ENCODE measurements at places on chromosomes 12 and 14.

DNA sequence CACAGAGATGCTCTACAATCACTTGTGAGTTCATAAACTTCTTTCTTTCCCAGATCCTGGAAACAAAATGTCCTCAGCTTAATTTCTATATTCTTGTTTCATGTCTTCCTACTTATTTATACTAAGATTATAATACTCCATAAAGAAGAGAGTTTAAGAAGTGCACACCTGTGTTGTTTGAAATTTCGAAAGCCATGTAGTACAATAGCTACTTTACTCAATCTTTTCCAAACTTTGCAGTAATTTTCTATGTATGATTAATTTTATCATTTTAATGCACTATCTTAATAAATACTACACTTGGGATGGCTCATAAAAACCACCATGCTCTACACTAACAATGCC is 300 bp upstream of the TTC5 start:
- no peak for DNase-seq

- DNase-seq: no peak
These were observed 749 bp downstream of the AKAP3 start for GRCh38 chr12:4648104-4648500.

DNA sequence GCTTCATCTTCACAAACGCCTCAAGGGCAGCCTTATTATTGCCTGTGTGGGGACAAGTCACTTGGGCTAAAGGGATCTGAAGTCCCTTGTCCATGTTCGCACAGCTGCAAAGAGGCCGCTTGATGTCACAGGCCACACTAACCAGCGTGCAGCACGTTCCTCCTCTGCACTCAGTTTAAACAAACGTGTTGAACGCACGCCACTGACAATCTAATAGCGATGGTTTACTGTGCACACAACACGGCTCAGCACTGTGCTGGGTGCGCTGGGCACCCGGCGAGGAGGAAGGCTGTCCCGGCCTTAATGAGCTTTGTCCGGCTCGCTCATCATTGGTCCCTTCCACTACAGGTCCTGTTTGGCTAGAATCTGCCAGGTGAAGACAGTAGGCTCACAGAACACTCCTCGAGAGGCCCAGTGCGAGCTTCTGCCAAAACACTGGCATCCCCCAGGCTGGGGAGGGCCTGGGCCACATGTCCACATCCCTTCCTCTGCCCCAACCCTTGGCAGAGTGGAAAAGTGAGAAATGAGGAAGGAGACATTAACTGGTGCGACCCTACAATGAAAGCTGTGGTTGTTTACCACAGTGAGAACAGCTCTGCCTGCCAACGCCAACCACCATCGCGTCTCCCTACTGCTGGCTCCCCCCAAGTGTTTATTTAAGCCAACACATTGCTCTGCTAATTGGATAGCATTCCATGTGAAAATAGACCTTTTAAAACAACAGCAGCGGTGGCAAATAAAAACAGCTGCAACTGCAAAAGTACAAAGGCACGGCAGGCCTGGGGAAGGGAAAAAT is 113.2 kb downstream of the RBM19 start:
- DNase-seq: no peak

- DNase-seq: no peak
These were observed 1.3 kb upstream of the RD3L start for GRCh38 chr14:103943673-103944072.

GRCh38 chr12:110112335-110112660 is 11.9 kb upstream of the IFT81 start:
- DNase-seq: no peak

DNA sequence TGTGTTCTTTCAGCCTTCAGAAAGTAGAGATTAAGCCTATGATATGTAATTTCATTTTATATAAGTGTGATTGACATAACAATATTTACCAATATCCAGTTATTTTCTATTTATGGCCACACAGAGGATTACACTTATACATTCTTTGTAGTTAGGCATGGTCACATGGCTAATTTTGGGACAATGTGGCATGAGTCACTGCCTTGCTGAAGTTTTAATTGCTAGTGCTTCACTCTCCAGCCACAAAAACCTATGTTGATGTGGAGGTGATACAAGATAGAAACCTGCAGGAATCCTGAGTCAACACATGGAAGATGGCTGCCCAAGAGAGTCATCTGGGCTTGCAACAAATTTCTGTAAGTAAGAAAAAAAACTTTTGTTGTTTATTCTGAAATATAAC is 17.0 kb downstream of the CLEC14A start:
- no peak for DNase-seq

DNA sequence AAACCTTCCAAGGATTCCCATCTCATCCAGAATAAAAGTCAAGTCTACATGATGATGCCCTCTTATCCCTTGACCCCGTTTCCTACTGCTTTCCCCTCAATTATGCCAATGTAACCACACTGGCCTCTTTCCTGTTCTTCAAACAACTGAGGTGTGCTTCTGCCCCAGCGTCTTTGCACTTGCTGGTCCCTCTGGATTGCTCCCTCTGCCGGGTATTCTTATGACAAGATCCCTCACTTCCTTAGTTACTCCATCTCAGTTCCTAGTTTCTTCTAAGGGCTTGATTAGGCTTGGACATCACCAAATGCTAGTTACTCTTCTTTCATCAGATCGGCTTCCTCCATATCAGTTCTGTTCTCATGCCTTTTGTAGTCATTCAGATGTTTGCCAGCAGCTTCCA is 32.7 kb upstream of the PELI2 start:
- no peak for DNase-seq

DNA sequence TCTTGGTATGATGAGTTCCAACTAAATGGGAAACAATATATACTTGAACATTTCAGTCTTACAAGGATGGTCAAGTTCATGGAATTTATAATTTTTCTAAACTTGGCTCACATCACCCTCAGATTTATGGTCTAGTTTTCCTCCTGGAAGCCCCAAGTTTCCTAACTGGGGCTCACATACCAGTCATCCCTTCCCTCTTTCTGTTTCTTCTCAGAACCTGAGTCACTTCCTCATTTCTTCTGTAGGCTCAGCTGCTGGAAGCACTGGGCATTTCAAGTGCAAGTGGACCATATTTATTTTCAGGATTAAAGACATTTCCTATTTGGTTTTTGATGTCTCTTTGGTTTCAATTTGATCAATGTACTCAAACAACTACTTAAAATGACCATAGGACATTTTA is 55.4 kb downstream of the GRIP1 start:
- no peak for DNase-seq

GRCh38 chr14:22538671-22539228 is 50.3 kb downstream of the DAD1 start:
- no peak for DNase-seq
